ENCODE measurements at places on chromosomes 12 and 14. TPM values are rescaled to one million over a fixed set of nuclear protein-coding genes. Genes with fewer than 3 reads are reported as not detected.

AICDA gene
- total RNA-seq: not detected

NEK9 gene
- 43.7 TPM for total RNA-seq

AQP6 gene
- not detected for total RNA-seq

SRRM4 gene
- not detected for total RNA-seq

HELB gene
- total RNA-seq: 0.79 TPM

PTHLH gene
- total RNA-seq: 3.4 TPM

PPP1R1A gene
- not detected for total RNA-seq

DTX1 gene
- not detected for total RNA-seq

FAM181A gene
- not detected for total RNA-seq

EDDM3A gene
- not detected for total RNA-seq

ITPK1 gene
- 47.6 TPM for total RNA-seq

FOXA1 gene
- total RNA-seq: 0.07 TPM

TAS2R50 gene
- total RNA-seq: 1.1 TPM

ACRBP gene
- total RNA-seq: 0.11 TPM

TNS2 gene
- 27.0 TPM for total RNA-seq

KCNH3 gene
- 0.28 TPM for total RNA-seq

PGF gene
- 209 TPM for total RNA-seq

GLT1D1 gene
- not detected for total RNA-seq

MANSC1 gene
- 10.8 TPM for total RNA-seq

LTBP2 gene
- total RNA-seq: 122 TPM

CLEC4C gene
- total RNA-seq: not detected

PPFIA2 gene
- 0.40 TPM for total RNA-seq

MSRB3 gene
- total RNA-seq: 42.1 TPM

ASCL1 gene
- not detected for total RNA-seq

COX8C gene
- not detected for total RNA-seq

GARIN6 gene
- not detected for total RNA-seq

PRPH gene
- 0.26 TPM for total RNA-seq

HOMEZ gene
- total RNA-seq: 5.8 TPM

ENDOU gene
- total RNA-seq: not detected

AMN gene
- total RNA-seq: not detected
